ENCODE measurements at places on chromosomes 2 and 18.
A peak's percentile ranks its signal among the peaks of the same experiment; 100 is the strongest.

GRCh38 chr18:21191596-21192307, 50.3 kb upstream of the GREB1L start:
- no peak for DNase-seq

- peak; percentile 6 for DNase-seq
Observed at GRCh38 chr2:72103690-72104089, 44.0 kb downstream of the CYP26B1 start.

DNA sequence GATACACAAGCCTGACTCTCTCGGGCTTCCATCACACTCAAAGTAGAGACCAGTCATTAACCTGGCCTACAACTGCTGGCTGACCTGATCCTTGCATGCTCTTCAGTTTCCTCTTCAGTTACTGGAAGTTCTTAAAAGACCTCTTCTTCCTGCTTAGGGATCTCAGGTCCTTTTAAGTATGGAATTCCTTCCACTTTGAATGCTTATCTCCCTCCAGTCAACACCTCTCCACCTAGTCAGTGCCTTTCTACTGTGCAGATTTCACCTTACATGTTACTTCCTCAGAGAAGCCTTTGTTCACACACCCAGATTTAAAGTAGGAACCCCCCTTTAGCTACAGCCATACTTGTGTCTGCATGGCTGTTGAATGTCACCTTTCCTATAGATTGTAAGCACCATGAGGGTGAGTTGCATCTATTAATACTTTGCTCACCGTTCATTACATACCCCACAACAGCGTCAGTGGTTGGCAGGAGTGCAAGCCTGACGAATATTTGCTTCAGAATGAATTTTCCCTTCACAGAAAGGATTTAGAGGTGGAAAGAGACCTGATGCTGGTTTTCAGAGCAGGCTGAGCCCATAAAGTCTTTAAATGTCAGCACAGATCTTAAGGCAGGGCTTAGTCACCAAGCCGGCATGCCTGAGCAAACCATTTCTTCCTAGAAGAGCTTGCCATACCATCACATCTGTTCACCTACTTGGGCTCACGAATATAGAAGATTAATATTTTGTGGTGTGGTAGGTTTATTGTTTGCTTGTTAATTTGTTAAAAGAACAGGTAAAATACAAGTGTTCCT, 90.1 kb downstream of the ACVR1 start:
- DNase-seq, result no peak

- DNase-seq, result no peak
Observed at GRCh38 chr2:70855667-70856066, 20.1 kb upstream of the CD207 start.

DNA sequence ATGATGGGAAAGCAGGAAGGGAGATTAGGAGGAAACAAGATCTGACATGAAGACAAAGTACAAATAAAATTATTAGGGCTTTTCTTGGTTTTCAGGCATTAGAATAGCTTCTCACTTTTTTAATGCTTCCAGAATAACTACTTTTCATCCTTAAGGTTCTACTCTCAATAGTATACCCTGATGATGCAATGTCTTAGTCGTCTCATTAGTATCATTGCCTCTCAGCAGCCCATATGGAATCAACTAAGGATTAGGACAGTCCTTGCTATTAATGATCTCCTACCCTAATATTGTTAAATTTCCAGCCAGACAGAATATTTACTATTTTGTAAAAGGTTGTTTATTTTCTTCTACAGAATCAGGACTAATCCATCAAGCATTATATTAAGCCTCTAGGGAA, 55.9 kb downstream of the RELCH start:
- DNase-seq, result no peak

GRCh38 chr2:240508832-240509545, 48.8 kb downstream of the ANKMY1 start:
- no peak for DNase-seq

- DNase-seq, result no peak
Observed at GRCh38 chr18:27004056-27004829, 138.7 kb upstream of the AQP4 start.

All from right forelimb (tissue), 1 donor.